ENCODE measurements at places on chromosomes 5 and 9. TPM values are rescaled to one million over a fixed set of nuclear protein-coding genes. Genes with fewer than 3 reads are reported as not detected.

DNA sequence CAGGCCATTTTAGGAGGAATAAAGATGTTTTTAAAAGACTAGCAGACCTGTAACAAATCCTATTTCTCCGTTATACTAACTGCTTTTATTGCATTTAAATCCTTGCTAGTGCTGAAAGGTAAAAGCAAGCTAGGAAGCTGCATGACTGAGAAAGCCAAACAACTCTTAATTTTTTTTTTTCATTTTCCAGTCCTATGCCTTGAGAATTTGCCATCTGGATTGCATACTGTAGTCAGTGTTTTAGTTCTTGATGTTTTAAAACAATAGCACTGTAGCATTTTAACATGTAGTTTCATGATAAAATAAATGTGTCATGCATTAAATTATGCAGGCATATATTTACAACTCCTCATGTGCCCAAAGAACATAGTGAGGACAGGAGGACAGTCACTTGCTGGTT, 108.4 kb upstream of the FGF10 start:
- DNase-seq, result no peak

The WNT8A gene
- not detected for total RNA-seq

DNA sequence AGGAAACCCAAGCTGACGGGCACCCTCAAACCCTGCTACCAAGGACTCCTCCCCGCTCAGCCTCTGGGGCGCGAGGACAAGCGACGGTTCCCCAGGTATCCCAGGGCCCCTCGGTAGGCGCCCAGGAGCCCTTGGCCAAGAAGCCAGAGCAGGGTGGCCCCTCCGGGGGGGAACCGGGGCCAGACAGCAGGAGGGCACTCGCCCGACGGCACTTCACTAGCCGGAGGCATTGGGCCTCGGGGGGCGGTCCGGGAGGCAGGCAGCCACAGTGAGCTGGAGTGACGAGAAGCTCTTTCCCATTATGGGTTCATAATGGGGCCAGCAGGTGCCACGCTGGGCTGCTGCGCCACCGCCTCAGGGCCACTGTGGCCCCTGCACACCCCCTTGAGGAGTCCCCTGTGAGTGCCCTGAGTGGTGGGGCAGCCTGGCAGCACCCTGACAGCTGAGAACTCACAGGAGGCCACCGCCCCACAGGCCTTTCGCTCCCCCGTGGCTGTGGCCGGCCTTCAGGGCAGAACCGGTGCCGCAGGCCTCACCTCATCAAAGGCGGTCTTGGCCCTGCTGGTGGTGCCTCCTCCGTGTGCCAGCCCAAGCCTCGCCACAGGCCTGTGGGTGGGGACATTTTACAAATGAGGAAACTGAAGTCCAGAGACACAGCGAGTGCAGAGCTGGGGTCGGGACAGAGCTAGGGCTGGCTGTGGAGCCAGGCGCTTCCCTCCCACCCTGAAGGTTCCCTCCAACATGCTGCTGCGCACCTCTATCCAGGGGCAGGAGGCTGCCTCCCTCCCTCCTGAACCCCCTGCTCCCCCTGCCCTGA, 68.7 kb downstream of the PSMB7 start:
- DNase-seq, result no peak

GRCh38 chr9:108655818-108656217, 200.0 kb downstream of the ACTL7B start:
- DNase-seq, result no peak

The GARIN3 gene
- not detected for total RNA-seq

- no peak for DNase-seq
Measured at GRCh38 chr5:133914434-133914833, 54.0 kb downstream of the C5orf15 start.

Data from LHCN-M2 (cell line).